ENCODE measurements at places on chromosomes 6 and 20. TPM values are rescaled to one million over a fixed set of nuclear protein-coding genes. Genes with fewer than 3 reads are reported as not detected.

Gene OXT
- total RNA-seq: not detected

Gene IRF4
- total RNA-seq: not detected

DNA sequence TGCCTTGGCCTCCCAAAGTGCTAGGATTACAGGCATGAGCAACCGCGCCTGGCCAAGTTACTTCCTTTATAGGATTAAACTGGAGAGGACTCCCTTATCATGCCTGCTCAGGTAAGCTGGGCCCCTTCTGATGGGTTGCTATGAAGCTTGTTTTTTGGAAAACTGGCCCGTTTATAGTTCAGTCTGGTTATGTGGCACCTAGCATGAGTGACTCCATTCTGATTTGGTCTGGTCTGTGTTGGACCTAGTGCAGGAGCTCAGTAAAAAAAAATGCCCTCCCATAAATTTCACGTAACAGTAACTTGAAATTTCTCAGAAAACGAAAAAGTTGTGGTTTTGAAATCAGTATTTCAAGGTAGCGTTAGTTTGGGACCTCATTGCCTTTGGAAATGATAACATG is 448.4 kb downstream of the HACE1 start:
- no peak for DNase-seq

DNA sequence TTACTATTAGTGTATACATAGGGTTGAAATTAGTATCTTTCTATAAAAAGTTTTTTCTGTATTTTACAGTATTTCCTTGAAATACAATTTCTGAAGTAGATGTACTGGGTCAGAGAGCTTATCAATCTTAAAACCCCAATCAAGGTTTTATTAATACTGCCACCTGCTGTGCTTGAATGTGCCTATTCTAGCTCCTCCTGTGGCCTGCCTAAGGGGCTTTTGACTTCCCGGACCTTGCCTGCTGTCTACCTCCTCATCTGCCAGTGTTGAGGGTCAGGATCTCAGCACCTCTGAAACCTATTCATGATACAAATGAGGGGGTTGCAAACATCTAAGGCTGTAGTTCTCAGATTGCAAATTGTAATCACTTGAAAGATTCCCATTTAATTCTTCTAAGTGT is 9.2 kb downstream of the PACRG start:
- no peak for DNase-seq

DNA sequence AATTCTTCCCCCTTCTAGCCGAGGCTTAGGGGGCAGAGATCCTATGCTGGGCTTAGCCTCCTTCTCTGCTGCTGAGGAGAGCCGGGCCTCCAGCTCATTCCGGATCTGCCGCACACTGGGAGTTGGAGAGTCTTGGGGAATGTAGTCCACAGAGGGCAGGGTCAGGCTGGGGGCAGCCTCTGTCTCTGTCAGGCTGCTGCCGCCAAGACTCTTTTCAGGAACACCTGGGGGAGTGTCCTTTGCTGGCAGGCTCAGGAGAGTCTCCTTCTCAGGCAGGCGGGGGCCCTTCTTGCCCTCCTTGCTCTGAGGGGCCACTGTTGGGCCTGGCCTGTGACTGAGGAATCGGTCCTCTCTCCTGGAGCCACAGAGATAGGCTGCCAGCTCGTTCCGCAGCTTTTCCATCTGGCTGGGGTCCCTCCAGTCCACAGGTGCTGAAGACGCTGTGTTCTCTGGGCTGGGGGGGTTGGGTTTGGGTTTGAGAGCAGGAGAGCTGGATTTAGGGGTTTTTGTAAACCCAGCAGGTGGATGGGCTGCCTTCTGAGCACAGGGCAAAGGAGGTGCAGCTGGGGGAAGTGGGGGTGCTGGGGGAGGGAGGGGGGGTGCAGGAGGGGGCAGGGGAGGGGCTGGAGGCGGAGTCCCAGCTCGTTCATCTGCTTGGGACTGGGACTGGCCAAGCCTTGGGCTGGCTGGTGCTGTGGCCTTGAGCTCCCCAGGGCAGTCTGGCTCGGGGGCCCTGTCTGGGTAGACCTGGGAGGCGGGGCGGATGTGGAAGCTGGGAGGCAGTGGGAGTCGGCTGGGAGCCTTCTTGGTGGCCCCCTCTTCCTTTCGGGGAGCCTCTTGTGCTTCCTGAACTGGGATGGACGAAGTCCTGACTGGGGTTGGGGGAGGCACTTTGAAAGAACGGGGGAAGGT is 36.1 kb downstream of the C6orf132 start:
- DNase-seq: no peak

GRCh38 chr20:63126876-63127699 is 88.8 kb downstream of the YTHDF1 start:
- no peak for DNase-seq

- DNase-seq: peak; percentile 94
Measured at GRCh38 chr6:72553531-72554511, 68.0 kb upstream of the KCNQ5 start.

Measured in HT1080 (cell line).